ENCODE measurements at places on chromosomes 11 and 22. TPM values are rescaled to one million over a fixed set of nuclear protein-coding genes. Genes with fewer than 3 reads are reported as not detected.

DNA sequence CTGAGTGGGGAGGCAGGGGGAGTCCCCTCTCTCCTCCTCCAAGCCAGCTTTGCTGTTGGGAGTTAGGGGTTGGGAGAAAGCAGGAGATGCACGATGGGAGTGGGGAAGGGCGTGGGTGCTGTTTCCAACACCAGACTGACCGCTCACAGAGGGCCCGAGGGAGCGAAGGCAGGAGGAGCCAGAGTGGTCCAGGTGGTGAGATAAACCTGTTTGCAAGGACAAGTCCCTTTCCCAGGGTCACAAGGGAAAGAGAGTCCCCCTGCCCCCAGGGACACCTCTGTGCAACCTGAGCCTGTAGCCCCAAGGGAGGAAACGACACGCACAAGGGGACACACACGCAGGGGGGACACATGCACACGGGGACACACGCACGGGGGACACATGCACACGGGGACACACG is 42.2 kb downstream of the WNT11 start:
- no peak overlapping the region for H3K4me3 ChIP-seq
- H3K36me3 ChIP-seq: no peaks in the 10 kb centered on the region
- H3K27ac ChIP-seq: no peak overlapping the region
- no peak for DNase-seq

The NRIP3 gene
- total RNA-seq: 0.07 TPM

DNA sequence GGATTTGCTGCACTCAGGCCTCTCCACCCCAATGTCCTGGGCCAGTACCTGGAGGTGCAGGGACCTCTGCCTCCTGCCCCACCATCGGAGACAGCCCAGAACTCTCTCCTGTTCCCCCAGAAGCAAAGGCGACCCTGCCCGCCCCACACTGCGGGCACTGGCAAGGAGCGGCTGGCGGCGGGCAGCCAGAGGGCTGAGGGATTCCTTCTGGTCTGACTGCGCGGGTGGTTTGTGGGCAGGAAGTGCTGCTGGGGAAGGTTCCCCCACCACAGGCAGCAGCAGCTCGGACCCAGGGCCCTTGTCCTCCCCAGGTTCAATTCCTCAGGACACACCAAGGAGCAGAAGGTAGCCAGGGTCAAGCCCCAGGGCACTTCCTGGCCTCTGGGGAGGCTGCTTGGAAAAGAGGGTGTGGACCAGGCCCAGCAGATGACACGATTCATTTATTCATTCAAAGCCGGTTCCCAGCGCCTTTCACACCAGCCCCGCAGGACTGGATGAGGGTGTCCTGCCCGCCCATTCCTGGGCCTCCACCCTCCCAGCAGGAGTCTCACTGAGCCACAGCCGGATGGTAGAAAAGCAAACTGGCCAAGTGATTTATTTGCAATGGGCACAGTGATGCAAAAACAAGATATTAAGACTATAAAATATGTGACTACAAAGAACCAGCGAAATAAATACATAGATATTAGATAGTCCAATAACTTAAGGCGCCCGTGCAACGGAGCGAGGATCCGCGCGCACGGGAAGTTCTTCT is 1.2 kb downstream of the PHLDA2 start:
- H3K4me3 ChIP-seq: peak overlapping the region; percentile 49
- peaks cover 22% of the 10 kb centered on the region for H3K4me1 ChIP-seq
- peaks cover 7% of the 10 kb centered on the region for H3K27me3 ChIP-seq
- no peaks in the 10 kb centered on the region for H3K36me3 ChIP-seq
- no peak overlapping the region for H3K27ac ChIP-seq

- no peaks in the 10 kb centered on the region for H3K4me1 ChIP-seq
- no peaks in the 10 kb centered on the region for H3K27me3 ChIP-seq
- H3K4me3 ChIP-seq: no peak overlapping the region
- no peak for DNase-seq
Observed at GRCh38 chr11:114148013-114148382, 88.5 kb downstream of the ZBTB16 start.

DNA sequence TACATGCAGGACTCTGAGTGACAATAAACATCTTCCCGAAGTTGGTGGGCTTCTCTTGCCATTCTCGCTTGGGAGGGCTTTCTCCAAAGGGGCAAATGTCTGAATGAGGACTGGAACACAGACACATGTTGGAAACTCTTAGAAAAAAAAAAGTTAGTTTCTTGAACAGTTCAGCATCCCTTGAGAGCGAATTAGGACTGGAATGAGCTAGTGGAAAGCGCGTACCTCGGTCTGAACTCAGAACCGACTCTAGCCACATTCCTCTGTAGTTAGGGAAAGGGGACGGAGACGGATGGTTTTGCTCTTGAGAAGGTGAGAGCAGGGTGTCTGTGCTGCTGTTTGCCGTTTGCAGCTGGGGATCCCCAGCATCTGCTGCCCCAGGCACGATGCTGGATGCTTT is 517.3 kb downstream of the TBC1D22A start:
- no peaks in the 10 kb centered on the region for H3K36me3 ChIP-seq
- no peak for DNase-seq
- H3K27ac ChIP-seq: no peak overlapping the region

DNA sequence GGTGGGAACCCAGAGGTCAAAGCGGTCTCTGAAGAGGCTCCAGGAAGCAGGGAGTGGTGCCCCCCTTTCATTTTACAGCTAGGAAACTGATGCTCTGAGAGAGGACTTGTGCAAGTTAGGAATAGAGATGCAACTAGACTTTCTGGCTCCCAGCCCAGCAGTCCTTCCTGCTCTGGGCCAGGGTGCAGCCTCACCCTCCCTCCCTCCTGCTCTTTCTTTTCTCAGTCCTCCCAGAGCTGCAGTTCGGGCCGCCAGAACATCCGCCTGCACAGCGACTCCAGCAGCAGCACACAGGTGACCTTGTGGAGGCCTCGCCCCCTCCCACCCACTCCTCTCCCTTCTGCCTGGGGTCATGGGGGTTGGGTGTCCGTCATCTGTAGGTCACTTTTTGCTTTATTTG is 51.5 kb downstream of the LHFPL7 start:
- H3K4me1 ChIP-seq: peaks cover 26% of the 10 kb centered on the region

DNA sequence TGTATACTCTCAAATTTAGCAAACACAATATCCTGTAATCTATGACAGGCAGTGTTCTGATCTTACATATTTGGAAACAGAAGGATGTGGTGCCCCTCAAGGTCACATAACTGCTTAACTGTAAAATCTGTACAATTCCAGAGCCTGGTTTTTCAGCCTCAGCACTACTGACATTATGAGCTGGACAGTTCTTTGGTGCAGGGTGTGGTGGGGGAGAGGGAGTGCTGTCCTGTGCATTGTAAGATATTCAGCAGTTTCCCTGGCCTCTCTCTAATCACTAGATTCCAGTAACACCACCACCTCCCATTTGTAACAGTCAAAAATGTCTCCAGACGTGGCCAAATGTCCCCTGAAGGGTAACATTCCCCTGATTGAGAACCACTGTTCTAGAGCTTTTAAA is 1.8 kb upstream of the OR5B21 start:
- no peak for DNase-seq
- no peaks in the 10 kb centered on the region for H3K36me3 ChIP-seq
- H3K4me3 ChIP-seq: no peak overlapping the region
- H3K4me1 ChIP-seq: peaks cover 12% of the 10 kb centered on the region
- peaks cover under 1% of the 10 kb centered on the region for H3K27me3 ChIP-seq

The LINC01488 gene
- 0.14 TPM for total RNA-seq
